Gastroesophageal sphincter (tissue), 4 donors: ENCODE measurements at places on chromosomes 5 and 9.

DNA sequence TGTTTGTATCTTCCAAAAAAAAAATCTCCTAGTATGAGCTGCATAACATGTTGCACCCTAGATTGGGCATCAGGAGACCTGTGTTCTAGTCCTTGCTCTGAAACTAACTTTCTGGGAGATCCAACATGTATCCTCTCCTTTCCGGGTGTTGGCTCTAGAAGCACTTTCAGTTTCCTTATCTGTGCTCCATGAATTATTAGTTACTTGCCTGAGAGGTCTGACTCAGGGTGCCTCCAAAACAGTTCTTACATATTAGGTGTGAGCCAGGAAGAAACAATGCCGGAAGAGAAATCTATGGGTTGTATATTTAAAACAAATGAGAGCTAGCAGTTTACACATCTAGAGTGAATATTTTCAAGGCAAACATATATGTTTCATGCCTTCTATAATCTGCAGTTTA lies 36.7 kb upstream of the SLC36A2 start:
- ATAC-seq = no peak

DNA sequence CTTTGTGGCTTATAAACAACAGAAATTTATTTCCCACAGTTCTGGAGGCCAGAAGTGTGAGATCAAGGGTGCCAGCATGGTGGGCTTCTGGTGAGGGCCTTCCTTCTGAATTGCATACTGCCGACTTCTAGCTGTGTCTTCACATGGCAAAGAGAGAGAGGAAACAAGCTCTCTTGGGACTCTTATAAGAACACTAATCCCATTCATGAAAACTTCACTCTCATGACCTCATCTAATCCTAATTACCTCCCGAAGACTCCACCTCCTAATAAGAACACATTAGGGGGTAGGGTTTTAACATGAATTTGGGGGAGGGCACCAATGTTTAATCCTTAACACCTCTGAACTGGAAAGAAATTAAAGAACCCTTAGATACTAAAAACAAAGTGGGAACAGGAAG lies 75.9 kb upstream of the MINAR2 start:
- no peak for ATAC-seq

GRCh38 chr9:94612071-94612470 lies 18.4 kb upstream of the FBP2 start:
- ATAC-seq = no peak

- ATAC-seq = no peak
Measured at GRCh38 chr5:78719504-78720219, 71.1 kb upstream of the LHFPL2 start.

DNA sequence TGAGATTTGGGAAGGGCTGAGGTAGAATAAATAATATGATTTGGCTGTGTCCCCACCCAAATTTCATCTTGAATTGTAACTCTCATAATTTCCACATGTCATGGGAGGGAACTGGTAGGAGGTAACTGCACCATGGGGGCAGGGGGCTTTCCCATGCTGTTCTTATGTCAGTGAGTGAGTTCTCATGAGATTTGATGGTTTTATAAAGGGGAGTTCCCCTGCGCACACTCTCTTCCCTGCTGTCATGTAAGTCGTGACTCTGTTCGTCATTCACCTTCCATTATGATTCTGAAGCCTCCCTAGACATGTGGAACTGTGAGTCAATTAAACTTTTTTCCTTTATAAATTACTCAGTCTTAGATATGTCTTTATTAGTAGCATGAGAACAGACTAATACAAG lies 115.5 kb upstream of the STARD4 start:
- ATAC-seq = no peak

DNA sequence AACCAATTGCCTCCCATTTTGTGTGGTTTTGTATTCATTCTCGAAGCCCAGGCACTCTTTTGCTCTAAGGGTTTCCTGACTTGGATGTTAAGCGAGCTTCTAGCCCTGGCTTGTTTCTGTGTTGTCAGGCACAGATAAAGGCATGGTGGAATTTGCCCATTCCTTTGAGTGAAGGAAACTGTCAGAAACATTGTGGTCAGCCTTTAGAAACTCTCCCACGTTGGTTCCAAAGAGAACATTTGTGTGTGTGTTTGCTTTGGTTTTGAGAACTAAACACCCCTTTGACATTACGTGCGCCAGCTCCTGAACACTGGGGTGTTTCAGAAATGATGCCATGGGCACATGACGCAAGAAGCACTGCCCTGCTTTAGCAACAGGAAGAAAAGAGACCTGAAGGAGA lies 320.9 kb downstream of the NTRK2 start:
- ATAC-seq = no peak

GRCh38 chr5:1294835-1295649 lies at the start of gene TERT:
Gene TERT, minus strand, starts transcription at chr5:1295068. Its CDS starts 79 bp downstream, at chr5:1294989.
- ATAC-seq = no peak

DNA sequence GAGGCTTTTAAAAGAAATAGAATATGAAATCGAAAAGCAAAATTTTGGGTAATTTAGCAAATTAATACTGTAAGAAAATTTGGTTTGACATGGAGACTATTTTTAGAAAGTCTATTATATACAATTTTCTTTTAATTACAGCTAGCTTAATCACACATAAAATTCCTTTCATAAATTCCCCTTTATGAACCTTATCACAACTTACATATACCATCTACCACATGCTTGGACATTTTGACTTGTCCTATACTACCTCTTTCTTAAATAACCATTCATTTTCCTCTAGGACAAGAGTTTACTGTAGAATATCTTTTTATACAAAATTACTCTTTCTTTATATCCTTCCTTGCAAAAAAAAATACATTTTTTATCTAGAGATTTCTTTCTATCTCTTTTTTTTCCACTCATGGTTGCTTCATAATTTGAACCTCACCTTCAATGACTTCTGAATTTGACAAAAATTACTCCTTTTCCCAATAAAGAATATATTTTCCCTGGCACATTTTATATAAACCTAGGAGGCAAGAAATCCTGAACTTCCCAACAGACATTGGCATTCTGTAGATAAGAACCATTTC lies 34.0 kb upstream of the SYK start:
- ATAC-seq = no peak

- ATAC-seq = peak; percentile 35
Measured at GRCh38 chr9:131096269-131097125, at the start of gene AIF1L. Gene AIF1L, plus strand, starts transcription at chr9:131096531. Its CDS starts 99 bp downstream, at chr9:131096630.

DNA sequence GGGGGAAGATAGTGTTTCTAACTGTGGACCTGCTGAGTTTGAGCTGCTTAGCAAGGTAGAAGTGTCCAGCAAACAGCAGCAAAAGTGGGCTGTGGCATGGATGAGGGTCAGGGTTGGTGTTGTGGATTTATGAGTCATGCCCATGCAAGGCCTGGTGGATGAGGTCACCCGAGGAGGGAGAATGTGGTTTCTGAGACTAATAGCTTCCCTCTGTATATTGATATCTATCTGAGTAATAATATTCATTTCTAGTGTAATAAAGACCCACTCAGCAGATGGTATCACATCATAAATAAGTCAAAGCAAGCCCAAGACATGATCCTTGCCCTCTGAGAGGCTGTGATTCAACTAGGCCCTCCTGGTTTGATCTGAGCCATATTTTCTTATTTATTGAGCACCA lies 597.8 kb upstream of the CLINT1 start:
- ATAC-seq = no peak

- ATAC-seq = no peak
Measured at GRCh38 chr5:142864290-142865260, 94.4 kb downstream of the ARHGAP26 start.

DNA sequence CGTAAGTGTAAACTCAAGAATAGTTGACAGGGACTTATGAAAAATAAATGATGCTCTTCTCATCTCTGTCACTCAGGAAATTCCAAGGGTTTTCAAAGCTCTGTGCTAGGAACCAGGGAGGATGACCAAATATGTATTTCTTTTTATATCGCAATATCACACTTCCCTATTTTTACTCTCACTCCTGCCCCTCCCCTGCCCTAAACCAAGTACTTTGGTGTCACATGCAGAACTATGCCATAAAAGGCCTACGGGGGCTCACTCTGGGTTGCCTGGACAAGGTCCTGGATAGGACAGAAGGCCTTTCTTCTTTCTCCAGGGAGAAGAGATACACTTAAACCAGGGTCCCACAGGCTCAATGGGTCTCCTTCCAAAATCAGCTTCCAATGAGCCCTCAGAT lies 8.3 kb upstream of the RETREG1 start:
- no peak for ATAC-seq

DNA sequence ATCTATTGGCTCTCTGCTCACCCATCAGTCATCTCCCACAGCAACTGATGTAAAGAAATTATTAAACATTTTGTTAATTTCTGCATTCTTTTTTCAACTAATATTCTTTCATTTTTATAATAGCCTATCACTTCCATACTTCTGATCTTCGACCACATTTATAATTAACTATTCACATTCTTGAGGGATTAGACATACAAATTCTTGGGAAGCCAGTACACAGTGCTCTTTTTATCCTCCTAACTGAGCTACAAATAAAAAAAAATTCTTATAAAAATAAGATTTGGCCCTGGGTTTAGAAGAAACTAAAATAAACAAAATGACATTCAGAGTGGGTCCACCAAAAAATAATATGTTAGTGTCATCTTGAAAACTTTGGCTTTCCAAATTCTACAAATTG lies 103.7 kb upstream of the ITGA1 start:
- ATAC-seq = no peak

DNA sequence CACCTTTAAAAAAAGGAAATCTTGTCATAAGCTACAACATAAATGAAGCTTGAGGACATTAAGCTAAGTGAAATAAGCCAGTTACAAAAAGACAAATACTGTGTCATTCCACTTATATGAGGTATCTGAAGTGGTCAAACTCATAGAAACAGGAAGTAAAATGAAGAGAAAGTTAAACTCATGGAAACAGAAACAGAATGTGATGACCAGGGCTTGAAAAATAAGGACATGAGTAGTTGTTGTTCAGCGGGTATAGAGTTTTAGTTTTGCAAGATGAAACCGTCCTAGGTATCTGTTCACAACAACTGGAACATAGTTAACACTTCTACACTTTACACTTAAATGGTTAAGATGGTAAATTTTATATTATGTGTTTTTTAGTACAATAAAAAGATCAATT lies 47.8 kb upstream of the SLC1A3 start:
- no peak for ATAC-seq

GRCh38 chr9:137516144-137516917 lies 33.9 kb downstream of the PNPLA7 start:
- no peak for ATAC-seq

DNA sequence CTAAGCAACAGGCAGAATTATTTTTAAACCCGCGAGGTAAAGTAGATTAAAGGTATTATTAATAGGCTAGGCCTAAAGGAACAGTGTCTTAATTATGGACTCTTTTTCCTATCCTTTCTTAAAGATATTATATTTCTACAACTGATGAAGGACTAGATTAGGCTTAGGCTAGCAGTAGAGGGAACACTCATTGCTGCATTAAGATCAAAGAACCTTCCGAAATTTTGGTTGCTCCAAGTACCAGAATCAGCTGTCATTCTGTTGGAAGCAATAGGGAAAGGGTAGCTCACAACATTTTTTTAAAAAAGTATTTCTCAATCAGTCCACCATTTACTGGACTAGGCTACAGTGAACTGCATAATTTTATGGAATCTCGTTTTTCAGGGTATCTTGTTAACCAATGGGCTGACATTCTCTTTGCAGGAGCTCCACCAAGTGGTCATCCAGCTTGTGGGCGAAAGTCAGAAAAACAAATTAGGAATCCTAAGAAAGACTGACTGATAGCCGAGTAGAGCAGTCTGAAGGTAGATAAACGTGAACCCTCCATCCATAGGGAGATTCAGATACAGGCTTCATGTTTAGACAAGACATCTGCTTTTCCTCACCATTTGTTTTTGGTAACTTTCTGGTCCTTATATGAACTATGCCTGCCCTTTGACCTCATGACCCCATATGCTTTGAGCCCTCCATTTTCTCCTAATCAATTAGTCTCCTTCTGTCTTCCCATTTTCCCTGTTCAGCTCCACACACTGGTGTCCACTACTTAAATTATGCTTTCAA lies 103.6 kb upstream of the CHD1 start:
- ATAC-seq = peak; percentile 74

- ATAC-seq = no peak
Measured at GRCh38 chr9:131405428-131405827, 11.5 kb downstream of the PRRC2B start.

DNA sequence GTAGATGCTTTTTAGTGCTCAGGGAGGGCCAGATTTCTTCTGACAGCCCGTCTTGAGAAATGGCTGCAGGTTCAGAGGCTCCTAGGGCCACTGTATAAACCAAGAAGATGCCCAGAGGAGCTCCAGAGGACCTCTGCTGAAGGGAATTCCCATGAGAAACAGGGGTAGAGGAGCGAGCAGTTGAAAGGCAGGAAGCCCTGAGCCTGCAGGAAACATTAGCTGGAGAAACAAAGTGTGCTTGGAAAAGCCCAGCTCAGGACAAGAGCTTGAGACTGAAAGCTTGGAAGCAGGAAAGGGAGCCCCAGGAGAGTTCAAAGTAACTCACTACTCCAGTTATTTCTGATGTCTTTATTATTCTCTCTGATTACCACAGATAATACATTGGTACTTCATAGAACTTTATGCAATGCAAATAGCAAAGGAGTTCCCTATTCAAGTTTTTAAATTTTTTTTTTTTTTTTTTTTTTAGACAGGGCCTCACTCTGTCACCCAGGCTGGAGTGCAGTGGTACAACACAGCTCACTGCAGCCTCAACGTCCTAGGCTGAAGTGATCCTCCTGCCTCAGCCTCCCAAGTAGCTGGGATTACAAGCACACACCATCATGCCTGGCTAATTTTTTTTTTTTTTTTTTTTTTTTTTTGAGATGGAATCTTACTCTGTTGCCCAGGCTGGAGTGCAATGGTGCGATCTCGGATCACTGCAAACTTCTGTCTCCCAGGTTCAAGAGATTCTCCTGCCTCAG lies 16.5 kb downstream of the HBEGF start:
- no peak for ATAC-seq

DNA sequence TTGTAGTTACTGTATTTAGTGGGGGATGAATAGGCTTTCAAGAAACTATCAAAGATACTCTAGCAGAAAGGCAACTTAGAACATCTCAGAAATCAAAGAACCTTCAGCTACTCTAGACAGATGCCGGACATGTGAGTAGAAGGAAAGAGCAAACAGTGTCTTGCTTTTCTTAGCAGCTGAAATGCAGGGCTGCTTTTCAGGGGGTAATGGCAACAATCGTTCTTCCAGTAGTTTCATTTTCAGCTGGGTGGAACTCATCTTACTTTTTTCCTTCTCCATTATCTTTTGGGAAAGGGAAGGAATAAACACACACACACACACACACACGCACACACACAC lies 281.6 kb downstream of the CRB2 start:
- ATAC-seq = no peak

GRCh38 chr9:84597131-84597530 lies 72.4 kb upstream of the NTRK2 start:
- ATAC-seq = no peak

GRCh38 chr9:126842220-126842842 lies 18.1 kb upstream of the ZBTB34 start:
- ATAC-seq = no peak

DNA sequence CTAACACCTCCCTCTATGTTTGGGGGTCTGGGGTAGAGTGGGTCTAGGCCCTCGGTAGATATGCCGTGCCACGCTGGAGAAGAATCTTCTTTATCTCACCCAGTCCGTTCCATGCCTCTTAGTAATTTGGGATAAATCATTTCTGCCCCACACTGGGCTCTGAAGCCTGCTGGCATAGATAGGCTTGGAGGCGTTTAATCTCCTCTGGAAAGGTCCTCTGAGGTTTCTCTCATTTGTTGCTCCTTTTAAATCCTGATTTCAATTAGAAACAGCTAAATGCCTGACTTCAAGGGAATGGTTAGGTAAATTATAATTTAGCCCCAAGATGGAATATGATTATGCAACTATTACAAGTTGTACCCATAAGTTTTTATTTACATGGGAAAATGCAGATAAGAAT lies 57.8 kb upstream of the AKNA start:
- no peak for ATAC-seq
